NB4 (cell line): ENCODE measurements at places on chromosomes 6 and 20.
A peak's percentile ranks its signal among the peaks of the same experiment; 100 is the strongest.

DNA sequence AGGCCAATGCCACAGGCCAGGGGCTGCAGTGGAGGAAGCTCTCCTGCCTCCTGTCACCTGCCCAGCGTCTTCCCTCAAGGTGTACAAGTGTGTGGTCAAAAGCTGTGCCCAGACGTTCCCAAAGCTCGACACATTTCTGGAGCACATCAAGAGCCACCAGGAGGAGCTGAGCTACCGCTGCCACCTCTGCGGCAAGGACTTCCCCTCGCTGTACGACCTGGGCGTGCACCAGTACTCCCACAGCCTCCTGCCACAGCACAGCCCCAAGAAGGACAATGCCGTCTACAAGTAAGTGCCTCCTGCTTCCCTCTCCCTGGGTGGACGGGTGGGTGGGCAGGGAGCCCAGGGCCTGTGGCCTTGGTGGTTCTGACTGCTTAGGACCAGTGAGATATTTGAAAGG lies 38.2 kb downstream of the ZNF341 start:
- DNase-seq = no peak

DNA sequence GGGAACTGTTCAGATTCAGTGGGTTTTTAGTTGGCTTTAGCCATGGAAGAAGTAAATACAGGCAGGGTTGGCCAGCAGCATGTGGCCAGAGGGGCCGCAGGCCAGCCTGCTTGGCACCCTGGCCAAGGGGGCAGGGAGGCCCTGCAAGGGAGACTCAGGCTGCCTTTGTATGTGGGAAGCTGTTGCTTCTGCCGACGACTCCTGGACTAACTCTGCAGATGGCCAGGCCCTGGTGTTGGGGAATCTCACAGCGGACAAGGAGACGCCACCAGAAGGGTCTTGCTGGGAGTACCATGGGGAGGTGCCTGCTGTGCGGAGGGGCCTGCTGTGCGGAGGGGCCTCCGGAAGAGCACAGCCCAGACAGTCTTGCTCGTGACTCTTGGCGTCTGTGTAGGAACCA lies 25.2 kb downstream of the PYGB start:
- DNase-seq = no peak

DNA sequence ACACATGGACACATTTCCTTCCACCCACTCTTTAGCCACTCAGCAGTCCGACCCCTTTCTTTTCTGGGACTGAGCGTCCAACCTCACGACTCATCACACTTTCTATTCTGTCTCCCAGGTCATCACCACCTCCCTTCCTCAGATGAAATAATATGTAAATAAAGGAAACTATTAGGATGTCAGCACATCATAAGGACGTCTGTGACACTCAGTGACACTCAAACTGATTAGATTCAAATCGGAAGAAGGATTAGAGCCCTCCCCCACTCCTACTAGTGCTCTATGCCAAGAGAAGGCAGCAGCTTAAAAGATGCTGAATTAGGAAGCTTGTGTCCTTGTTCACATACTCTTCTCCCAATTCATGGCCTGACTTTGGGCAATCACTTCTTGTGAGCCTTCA lies 113.6 kb downstream of the TNFRSF21 start:
- no peak for DNase-seq

DNA sequence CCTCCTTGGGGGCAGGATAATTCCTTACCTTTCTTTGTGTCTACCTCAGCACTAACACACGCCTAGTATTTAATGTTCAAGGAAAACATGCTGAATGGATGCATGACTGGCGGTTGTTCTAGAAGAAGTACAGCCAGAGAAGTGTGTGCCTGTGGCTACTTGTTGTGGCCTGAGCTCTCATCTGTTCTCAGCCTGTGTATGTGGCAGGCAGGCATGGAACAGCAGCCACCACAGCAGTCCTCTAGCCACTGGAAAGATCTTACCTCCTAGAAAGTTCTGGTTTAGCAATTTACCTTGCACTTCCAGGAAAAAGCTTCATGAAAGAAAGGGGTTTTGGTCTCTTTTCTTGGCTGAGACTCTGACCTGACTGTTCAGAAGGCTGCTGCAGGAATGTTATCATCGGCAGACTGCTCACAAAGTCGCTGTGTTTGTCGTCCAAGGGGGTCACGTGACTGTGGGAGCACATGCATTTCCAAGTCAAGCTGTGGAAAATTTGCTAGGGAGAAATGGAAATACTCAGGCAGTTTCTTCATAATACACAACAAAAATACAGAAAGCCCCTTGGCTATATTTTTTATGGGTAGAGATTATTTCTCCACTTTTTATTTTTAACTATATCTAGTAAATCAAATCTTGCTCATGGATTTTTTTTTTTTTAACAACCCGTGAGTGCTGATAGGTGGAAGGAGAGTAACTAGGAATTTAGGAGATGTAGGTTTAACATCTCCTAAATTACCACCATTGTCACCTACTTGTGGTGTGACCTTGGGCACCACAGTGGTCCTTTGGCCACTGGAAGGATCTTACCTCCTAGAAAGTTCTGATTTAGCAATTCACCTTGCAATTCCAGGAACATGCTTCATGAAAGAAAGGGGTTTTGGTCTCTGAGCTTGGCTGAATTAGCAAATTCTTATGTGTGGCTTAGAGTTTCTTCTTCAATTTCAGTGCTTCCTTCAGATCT lies 110.8 kb upstream of the GPR6 start:
- DNase-seq = no peak

DNA sequence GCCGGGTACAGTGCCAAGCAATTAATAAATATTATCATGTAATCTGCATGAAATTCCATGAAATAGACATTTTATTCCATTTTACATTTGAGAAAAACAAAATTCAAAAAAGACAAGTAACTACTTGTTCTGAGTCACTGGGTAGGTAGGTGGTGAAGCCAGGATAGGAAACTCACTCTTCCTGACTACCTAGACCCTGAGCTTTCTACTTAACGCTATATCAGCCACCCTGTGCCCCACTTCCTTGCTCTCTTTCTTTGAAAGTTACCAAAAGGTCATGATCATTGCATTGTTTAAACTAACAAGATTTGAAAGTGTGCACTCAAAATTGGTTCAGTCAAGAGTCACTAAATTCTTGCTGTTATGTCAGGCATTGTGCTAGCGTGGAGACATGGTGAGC lies 235.7 kb downstream of the CD83 start:
- DNase-seq = no peak

- no peak for DNase-seq
Measured at GRCh38 chr20:23644164-23644563, 6.4 kb upstream of the CST3 start.

DNA sequence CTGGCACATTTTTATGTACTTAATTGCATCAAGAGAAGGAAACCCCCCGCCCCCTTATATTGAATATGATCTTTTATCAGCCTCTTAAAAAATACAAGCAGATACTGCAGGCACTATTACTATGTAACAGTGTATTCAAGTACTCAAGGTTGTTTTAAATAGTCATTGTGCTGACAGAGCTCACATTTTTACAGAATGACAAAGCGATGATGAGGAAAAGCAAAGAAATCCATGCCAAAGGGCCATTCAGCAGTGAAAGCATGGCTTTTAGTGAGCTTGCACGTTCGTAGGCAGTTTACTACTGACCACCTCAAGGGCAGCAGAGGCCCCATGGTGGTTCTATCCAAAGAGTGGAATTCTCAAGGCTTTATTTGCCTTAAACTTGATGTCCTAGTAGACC lies 146.8 kb downstream of the RPS12 start:
- DNase-seq = no peak

- DNase-seq = no peak
Measured at GRCh38 chr6:141467041-141467440, 665.7 kb upstream of the GJE1 start.

GRCh38 chr6:157727629-157728182 lies 95.3 kb upstream of the SNX9 start:
- DNase-seq = no peak

GRCh38 chr6:36657942-36658544 lies 20.5 kb upstream of the CDKN1A start:
- DNase-seq = no peak

DNA sequence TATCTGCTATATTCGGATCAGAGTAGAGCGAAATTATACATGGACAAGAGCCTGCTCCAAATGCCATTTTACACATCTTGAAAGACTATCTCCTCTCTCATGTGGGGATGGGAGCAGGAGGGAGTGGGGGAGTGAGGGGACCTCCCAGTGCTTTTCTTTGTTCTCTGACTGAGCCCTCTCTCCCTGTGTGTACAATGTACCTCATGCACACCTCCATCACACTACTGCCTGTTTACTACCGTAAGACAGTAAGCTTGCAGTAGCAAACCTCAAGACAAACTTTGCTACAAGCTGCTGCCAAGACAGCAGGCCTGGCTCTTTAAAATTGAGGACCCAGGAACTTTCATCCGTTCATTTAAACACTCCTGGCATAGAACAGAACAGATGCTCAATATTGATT lies 7.2 kb downstream of the NHSL1 start:
- no peak for DNase-seq

GRCh38 chr6:14086701-14087100 lies 30.9 kb upstream of the CD83 start:
- DNase-seq = peak; percentile 36

- DNase-seq = peak; percentile 98
Measured at GRCh38 chr6:26158076-26158580, 70.9 kb downstream of the HFE start.

DNA sequence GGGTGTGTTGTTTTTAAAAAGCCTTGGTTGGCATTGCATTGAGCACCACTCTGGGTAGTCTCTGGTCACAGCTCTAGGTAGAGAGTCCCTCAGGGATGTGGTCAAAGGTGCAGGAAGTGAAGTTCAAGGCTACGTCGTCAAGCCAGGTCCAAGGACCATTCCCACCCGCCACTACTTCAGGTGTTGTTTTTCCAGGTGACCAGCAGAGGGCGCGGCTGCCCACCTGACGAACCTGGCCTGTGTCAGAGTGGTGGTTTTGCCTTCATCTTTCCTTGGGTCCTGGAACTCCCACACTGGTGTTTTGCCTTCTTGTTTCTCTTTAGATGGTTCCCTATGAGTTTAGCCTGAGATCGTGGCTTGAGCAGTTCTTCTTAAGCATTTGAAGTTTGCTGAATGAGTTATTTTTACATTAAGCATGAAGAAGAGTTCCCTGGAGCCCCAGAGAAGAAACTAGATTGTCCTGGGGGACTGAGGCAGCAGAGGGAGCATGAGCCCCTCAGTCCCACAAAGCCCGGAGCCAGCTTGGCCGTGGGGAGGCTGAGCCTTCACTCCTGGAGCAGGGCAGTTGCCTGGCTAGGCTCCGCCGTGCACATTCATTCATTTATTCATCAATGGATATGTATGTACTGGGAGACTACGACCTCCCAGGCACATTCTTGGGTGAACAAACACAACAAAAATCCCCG lies 5.6 kb upstream of the PHACTR3 start:
- DNase-seq = peak; percentile 75

DNA sequence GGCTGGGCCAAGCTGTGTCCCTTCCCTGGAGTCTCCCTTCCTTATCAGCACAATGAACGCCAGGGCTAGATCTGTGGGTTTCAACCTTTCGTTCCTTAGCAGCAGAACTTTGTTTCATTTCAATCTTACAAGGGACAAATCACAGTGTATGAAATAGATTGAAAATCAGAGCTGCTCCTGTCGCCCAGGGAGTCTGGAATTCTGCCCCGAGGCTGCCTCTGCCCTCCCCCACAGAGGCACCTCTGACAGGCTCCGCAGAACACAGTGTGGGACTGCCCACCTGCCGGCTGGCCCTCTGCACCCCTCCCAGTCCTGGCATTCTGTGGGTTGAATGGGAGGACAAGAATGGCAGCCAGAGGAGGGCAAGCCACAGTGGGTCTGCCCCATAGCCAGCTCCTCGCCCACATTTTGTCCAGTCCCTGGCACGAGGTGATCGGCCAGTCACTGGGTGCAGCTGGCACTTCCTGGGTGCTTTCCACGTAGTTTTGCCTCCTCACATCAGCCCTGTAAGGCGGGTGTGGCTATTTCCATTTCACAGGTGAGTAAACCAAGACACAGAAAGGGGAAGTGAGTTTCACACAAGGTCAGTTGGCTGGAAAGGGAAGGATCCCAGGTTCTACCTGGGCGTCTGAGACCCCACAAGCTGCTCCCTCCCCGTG lies 26.1 kb downstream of the MANBAL start:
- peak; percentile 34 for DNase-seq

DNA sequence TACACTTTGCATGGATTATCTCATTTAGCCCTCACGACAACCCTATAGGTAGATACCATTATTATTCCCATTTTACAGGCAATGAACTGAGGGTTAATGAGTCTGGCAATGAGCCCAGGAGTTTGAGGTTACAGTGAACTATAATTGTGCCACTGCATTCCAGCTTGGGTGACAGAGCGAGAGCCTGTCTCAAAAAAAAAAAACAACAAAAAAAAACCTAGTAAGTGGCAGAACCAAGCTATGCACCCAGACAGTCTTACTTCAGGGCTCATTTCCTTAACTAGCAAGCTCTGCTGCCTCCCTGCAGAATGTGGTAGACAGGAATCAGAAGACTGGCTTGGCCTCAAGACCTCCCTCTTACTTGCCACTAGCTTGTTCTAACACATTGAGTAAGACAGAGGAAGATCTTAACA lies 71.9 kb upstream of the RREB1 start:
- DNase-seq = peak; percentile 64

GRCh38 chr6:1864496-1864895 lies 254.8 kb downstream of the FOXC1 start:
- DNase-seq = no peak

GRCh38 chr6:38346291-38347079 lies 293.2 kb downstream of the BTBD9 start:
- DNase-seq = no peak

DNA sequence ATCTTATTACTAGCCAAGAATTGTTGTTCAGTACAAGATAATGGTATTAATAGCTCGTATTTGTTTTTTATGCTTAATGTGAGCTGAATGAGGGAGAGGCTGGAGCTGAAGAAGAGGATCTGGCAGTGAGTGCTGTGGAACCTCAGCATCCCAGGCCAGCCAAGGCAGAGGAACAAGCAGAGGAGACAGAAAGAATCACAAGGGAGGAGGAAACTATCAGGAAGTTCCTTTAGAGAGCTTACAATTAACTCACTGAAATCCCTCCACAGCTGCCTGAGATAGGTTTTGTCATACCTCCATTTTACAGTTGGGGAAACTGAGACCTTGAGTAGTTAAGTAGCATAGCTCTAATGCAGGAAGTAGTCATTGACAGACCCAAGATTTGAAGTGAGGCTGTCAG lies 39.9 kb upstream of the TULP4 start:
- no peak for DNase-seq
